ENCODE measurements at places on chromosomes 13 and 19.

GRCh38 chr19:7790416-7790815 lies 27.4 kb downstream of the CLEC4M start:
- no peak for DNase-seq

DNA sequence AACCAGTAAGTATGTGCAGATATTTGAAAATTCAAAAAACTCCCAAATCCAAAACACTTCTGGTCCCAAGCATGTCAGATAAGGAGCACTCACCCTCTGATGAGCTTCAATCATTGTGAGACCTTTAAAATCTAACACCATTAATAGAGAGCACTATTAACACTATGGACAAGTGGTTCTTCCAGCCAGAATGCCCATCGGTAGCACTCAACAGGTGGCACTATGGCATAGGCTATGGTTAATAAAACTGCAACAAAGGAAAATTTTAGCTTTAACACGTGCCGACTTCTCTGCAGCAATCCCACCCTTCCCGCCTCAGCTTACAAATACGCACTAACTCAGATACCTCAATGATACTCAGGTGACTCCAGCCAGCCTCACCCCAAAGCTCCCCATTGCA lies 62.3 kb downstream of the COL4A2 start:
- no peak for DNase-seq

DNA sequence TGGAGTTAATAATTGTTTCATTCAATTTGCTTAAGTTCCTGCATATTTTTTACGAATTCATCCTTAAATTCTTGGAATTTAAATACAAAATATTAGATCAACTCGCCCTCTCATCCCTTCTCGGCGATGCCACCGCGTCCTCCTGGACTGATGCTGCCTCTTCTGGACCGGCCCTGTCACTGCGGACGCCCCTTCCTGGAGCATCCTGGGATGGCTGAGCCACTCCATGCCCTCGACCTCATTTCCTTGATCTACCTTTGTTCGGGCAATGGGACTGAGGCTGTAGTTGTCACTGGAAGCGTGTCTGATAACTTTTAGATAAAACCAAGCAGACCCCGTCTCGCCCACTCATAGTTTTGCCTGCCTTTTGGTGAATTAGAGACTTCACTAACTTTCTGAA lies 283.7 kb downstream of the TEX29 start:
- no peak for DNase-seq

DNA sequence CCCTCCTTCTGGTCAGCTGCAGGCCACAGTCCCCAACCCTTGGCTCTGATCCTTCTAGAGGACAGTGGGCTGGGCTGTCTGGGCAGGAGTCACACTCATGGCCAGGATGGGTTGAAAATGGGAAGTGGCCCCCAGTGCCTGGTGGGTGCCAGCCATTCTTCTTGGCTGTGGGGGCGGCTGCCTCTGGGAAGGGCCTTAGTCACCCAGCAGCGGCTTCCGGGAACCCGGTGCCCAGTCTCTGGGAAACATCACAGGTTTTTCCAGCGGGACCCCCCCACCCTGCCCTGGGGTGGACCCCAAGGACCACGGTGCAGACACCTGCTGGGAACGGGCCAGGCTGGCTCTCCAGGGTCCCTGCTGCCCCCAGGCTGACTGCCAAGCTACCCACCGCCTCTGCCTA lies 27.3 kb upstream of the SLC7A10 start:
- no peak for DNase-seq

- peak; percentile 98 for DNase-seq
These were observed 10.6 kb upstream of the PNMA8A start for GRCh38 chr19:46481947-46482346.

- DNase-seq, result no peak
These were observed 413.2 kb downstream of the LMO7 start for GRCh38 chr13:76049376-76049746.

DNA sequence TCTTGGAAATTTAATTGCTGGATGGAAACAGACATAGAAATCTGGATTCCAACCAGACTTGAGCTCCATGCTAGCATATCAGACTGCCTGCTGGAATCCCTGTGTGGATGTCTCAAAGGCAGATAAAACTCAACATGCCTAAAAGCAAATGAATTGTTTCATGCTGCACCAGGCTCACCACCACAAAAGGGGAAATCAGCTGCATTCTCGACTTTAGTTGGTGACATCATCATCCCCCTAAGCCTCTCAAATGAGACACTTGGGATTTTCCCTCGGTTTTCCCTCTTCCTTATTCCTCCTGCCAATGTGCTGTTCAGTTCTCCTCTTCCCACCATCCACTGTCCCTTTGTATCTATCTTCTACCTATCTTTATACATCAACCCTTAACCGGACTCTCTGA lies 134.3 kb downstream of the ZDHHC20 start:
- DNase-seq, result no peak

- no peak for DNase-seq
These were observed 169.6 kb downstream of the LACC1 start for GRCh38 chr13:44049081-44049945.

- no peak for DNase-seq
These were observed 6.4 kb upstream of the IPO5 start for GRCh38 chr13:97946951-97947588.

DNA sequence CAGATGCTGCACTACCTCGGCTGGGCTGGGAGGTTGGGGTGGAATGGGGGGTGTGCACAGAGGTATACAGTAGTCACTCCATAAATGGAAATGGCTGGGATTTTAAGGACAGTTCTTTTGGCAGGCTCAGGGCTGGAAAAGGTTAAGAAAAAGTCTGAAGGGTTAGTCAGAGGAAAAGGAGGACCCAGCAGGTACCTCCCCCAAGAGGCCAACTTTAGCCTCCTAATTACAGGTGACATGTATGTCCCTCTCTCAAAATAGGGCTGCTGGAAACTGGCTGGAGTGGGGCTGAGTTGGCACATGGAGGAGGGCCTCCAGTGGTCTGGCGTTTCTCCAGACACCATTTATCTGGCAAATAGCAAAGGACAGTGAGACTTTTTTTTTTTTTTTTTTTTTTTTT lies 994 bp downstream of the CCDC194 start:
- DNase-seq, result no peak

DNA sequence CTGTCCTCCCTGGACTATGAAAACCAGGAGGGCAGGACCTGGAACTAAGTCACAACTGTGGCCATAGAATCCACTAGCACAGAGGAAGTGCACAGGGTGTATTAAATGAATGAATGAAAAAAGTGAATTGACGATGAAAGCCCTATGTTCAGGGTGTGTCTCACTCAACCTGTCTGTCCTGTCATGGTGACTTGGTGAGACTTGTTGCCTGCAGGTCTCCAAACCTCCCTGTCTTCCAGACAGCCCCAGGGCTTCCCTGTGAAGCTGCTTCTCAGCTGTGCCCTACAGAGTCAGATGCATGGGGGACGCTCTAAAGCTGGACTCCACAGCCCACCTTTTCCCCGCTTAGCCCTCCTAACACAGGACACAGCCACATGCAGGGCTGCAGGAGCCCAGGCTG lies 4.8 kb upstream of the IGFL1 start:
- no peak for DNase-seq

DNA sequence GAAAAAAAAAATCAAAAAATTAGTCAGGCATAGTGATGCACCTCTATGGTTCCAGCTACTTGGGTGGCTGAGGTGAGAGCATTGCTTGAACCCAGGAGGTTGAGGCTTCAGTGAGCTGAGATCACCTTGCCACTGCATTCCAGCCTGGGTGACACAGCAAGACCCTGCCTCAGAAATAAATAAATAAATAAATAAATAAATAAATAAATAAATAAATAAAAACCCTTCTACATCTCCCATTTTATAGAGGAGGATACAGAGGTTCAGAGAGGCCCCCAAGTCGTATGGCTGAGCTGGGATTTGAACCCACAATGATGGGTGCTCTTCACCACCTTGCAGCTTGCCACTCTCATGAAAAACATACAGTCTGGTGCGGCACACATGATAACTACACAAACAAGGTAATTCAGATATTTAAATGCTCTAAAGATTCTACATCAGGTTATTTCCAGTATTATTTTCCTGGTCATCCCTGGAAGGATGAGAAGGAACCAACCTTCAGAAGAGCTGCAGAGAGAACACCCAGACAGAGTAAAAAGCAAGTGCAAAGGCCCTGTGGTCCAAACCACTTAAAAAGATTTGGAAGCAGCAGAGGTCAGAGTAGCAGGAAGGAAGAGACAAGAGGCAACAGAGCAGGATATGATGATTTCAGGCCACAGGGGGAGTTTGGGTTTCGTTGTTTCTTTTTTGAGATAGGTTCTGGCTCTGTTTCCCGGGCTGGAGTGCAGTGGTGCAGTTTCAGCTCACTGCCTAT lies 29.2 kb upstream of the OR1M1 start:
- DNase-seq, result no peak

GRCh38 chr19:2517881-2518601 lies 42.1 kb downstream of the GADD45B start:
- DNase-seq, result no peak

GRCh38 chr13:23615395-23616081 lies 45.3 kb downstream of the TNFRSF19 start:
- no peak for DNase-seq

GRCh38 chr19:4541114-4541805 lies 1.4 kb upstream of the LRG1 start:
- no peak for DNase-seq

DNA sequence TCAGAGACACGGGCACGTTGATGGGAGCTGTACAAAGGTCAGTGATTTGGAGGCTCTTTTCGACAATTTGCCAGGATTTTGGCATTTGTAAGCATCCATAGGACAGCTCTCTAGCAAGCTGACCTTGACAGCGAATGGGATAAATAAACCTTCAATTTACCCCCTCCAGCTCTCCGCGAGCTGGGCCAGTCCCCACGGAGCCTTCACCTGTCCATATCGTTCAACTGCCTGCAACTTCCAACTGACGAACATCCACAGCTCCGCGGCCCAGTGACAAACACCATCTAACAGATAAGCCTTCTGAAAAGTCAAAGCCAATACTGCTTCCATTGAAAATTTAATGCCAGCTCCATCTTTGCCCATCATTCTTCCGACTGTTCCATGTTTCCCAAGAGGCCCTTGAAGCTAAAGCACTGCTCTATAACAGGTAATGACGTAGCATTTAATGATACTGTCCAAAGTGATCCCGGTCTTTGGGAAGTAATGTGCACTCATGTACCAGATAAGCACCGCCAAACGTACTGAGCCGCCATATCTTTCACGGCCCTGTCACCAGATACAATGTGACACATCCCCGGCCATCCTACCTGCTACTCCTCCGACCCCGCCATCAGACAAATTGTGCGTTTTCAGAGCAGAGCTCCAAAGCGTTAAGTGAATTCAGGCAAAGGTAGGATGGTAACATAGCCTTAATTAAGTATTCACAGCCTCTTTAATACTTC lies 365.3 kb upstream of the ZNF507 start:
- DNase-seq, result no peak

- DNase-seq, result peak; percentile 97
These were observed 1.1 kb upstream of the MED26 start for GRCh38 chr19:16628984-16629691.

DNA sequence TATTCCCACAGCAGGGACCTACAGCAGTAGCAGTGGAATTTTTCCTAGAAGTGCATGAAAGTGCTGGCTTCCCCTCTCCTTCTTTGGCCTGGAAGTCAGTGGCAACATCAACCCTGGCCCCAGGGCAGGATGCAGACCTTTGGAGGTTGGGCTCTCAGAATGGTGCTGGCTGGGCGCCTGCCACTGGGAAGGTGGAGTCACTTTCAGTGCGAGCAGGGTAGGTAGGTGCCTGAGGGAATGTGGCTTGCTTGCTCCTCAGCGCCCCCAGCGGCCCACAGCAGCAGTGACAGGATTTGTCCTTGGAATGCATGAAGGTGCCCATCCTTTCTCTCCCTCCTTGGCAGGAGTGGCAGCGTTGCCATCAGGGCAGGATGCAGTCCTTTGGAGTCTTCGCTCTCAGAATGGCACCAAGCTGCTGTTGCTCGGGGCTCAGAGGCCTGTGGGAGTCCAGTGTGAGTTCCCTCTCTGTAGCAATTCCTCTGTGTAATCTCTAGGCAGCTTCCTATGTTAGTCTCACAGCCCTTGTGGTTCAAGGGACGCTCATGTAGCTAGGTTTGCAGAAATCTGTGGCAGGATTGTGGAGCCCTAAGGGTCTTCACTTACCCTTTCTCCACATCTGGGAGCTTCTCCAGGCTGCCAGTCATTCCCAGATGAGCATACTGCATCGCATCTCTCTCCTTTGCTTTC lies 354.4 kb upstream of the DACH1 start:
- DNase-seq, result no peak

GRCh38 chr13:113239357-113239756 lies 29.9 kb downstream of the CUL4A start:
- no peak for DNase-seq

GRCh38 chr19:29682236-29682895 lies 17.1 kb downstream of the PLEKHF1 start:
- no peak for DNase-seq

- no peak for DNase-seq
These were observed 2.4 kb downstream of the NR2F6 start for GRCh38 chr19:17243211-17243829.

GRCh38 chr13:22944378-22944777 lies 236.4 kb upstream of the SGCG start:
- no peak for DNase-seq

DNA sequence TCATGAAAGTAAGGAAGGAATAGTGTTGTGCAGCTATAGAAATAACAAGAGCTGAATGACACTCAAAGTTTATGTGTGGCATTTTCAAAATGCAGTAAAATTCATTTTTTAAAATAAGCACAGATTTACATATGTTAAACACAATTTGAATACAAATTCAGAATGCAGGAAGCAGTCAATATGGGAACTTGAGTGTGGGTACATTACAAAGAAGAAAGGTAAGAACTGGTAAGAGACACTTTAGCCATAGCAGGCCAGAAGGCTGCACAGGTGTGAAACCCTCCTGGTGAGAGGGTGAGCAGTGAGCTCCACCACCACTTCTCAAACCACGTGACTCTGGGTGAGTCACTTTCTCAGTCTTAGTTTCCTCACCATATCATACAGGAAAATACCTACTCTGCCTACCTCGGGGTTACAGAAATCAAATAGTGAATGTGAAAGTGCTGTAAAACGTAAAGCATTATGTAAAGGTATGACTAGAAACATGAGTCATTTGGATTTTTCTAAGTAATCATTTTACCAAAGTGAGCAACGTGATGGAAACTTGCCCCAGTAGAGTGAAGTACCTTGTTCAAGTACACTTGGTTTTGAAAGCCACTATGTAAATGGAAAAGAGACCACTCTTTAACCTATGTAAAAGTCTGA lies 40.5 kb downstream of the USP12 start:
- no peak for DNase-seq

GRCh38 chr13:21006141-21007005 lies 55.0 kb downstream of the LATS2 start:
- peak; percentile 78 for DNase-seq

- no peak for DNase-seq
These were observed 316.9 kb upstream of the TSHZ3 start for GRCh38 chr19:31666126-31666525.

- no peak for DNase-seq
These were observed 380.8 kb downstream of the KCNRG start for GRCh38 chr13:50396001-50396400.

All from muscle of leg (tissue), 16 donors.